ENCODE measurements at places on chromosomes 5 and 9.

GRCh38 chr5:120151181-120151580, 312.9 kb upstream of the PRR16 start:
- DNase-seq: no peak

- no peak for DNase-seq
Observed at GRCh38 chr5:91109634-91110033, 273.5 kb downstream of the ARRDC3 start.

DNA sequence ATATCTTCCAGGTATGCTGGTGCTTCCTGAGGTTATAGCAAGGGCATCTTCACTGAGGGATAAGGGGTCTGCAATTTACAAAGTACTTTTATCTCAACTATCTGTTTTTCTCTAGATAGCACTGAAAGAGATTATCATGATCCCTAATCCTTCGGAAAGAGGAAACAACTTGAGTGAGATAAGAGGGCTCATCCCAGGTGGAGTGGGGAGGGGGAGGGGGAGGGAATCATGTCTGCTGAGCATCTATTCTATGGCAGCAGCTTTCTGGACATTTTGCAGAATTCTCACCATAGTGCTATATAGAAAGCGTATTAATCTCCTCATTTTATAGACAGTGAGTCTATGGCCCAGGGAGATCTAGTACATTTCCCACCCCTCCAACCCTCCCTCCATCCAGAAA, 5.9 kb downstream of the TNFSF15 start:
- no peak for DNase-seq

GRCh38 chr9:95506428-95506677, 10.4 kb downstream of the PTCH1 start:
- DNase-seq: no peak

DNA sequence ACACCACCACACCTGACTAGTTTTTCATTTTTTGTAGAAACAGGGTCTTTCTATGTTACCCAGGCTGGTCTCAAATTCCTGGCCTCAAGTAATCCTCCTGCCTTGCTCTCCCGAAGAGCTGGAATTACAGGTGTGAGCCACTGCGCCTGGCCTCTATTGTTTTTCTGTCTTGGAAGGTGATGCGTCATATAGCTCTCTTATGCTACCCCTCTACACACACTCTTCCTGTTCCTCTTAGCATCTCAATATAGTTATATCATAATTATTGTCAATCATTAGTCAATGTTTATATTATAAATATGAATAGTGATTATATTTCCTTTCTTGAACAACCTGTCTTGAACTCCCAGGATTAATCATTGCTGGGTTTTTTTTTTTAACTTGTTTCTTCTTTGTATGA, 7.3 kb downstream of the PKD2L2 start:
- no peak for DNase-seq

DNA sequence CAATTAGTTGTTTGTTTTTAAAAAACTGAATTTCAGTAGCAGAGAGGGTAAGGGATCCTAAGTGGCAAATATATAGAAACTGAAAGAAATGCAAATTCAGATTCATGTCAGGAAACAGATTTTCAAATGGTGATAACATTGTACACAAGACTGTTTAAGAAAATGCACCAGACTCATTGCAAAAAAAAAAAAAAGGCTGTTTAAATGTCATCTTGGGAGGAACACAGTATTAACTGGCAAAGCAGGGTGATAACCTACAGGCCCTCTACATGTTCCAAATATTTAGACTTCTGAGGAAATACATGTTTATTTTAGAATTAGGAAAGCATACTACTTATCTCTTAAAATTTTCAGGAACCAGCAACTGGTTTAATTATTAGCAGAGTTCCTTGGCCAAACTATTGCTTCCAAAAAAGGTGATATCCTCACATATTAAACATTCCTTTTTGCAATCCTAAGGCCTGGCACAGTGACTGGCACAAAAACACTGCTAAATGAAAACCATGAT, 114.5 kb downstream of the TSSK1B start:
- no peak for DNase-seq

GRCh38 chr9:120889606-120890271, 12.8 kb upstream of the PHF19 start:
- DNase-seq: no peak

GRCh38 chr5:141843156-141843927, 34.9 kb downstream of the PCDH1 start:
- DNase-seq: no peak

GRCh38 chr5:126982202-126982601, 48.2 kb downstream of the MARCHF3 start:
- no peak for DNase-seq

DNA sequence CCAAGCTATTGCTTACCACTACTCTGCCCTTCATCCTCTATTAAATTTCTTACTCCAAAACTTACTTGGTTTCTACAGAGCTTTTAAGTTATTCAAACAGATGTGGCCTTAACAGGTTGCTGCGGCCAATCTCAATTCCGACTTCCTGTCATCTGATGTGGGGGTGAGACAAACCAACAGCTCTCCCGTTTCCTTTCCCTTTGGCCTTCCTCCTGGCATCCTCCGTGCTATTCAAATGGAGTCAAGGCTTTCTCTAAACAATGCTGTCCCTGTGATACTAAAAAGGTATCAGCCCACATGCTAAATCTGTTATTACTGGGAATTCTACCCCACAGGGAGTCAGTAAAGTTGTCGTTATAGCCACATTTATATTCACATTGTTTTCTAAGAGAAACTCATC, 11.8 kb downstream of the RBM18 start:
- no peak for DNase-seq

GRCh38 chr5:31770132-31770720, 131.3 kb downstream of the PDZD2 start:
- DNase-seq: no peak

DNA sequence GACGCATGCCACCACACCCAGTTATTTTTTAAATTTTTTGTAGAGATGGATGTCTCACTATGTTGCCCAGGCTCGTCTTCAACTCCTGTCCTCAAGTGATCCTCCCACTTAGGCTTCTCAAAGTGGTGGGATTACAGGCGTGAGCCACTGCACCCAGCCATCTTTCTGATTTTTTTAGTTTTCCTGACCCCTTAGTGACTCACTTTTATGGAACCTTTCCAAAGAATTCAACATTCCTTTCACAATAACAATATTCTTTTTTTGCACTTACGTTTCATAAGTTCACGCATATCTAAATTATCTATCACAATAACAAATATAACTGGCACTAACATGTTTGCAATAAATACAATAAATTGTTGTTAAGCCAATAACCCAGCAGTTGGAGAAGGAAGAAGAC, 8.5 kb downstream of the ELOVL7 start:
- no peak for DNase-seq

DNA sequence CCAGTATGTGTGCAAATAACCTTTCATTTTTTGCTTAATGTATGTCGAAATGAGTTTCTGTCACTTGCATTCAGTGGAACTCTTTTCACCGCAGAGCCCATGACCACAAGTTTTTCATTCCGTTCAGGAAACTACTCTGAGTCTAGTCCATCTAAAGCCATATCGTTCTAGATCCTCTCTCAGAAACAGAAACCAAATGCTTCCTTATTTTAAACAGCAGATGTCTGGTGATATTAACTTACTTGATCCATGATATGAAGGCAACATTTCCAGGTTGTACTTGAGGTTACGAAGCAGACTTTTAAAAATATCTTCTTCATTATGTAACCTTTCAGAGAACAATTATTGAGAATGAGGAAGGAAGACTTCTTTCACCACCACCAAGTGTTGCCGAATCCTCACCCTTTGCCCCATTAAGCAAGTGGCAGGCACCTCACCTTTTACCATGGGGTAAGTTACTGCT, 72.4 kb upstream of the GNAQ start:
- no peak for DNase-seq

- no peak for DNase-seq
Observed at GRCh38 chr9:93491593-93492232, 38.3 kb upstream of the FAM120AOS start.

- no peak for DNase-seq
Observed at GRCh38 chr5:3392306-3392939, 203.2 kb upstream of the IRX1 start.

DNA sequence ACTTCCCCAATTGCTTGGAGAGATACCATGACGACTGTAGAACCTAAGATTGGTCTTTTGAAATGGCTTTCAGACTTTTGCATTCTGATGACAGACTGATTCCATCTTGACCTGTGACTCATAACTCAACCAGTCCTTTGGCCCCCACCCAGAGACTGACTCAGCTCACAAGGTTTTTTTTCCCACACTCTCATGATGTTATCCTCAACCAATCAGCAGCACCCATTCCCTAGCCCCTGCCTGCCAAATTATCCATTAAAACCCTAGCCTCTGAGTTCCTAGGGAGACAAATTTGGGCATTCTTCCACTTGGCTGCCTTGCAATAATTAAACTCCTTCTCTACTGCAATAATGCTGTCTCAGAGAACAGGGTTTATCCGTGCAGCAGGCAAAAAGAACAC, 1263.3 kb upstream of the CDH9 start:
- DNase-seq: no peak

GRCh38 chr9:13278023-13278367, 1.5 kb downstream of the MPDZ start:
- DNase-seq: no peak

DNA sequence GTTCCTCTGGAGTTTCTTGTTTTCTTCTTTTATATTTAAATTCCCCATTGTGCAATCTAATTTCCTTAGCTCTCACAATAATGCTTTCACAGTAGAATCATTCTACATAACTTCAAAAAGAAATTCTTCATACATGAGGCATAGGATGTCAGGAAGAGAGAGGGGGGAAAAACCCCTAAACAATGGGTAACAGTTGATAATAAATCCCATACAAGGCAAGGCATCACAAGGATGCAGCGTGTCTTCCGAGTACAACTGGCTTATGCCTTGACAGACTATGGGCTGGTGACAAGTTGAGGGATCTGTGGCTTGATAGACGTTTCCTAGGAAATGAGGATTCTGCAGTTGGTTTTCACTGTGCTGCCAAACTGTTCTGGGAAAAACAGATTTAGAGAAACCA, 247.4 kb downstream of the ARL15 start:
- DNase-seq: no peak

DNA sequence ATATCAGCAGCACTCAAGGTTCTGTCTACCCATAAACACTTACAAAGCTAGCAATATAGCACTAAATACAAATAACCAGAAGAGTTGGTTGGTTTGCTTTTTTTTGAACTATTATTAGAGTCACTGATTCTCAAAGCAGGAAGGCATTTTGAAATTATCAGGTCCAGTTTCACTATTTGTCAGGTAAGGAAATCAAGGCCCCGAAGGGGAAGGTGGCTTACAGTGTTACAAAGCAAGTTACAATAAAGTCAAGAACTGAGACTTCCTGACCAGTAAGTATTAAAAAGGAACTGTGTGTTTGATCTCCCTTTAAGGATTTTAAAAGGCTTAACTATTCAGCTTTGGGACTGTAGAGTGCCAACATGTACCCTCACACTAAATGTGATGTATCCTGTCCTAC, 10.8 kb downstream of the C5orf15 start:
- DNase-seq: no peak

GRCh38 chr5:138096363-138096762, 12.5 kb downstream of the WNT8A start:
- DNase-seq: no peak

DNA sequence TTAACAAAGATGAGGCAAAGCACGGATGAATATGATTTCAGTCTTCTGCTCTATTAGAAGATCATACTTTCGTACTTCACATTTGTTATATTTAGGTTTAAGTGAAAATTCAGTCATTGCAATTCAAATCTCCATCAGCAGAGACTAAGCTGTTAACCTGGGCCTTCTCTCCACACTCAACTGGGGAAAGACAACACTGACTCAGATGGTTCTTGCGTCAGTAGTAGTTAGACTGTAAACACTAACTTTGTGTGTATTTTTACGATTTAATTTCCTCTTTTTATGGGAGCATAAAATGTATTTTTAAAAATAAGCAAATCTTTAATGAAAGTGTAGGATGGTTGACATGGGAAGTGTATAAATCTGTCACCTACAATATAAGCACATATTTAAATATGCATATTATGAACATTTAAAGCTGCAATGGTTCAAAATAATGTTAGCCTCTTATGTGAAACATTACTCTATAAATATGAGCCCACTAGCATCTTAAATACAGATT, 42.7 kb upstream of the ZNF608 start:
- DNase-seq: no peak

- no peak for DNase-seq
Observed at GRCh38 chr5:54669285-54669684, 151.7 kb downstream of the SNX18 start.

DNA sequence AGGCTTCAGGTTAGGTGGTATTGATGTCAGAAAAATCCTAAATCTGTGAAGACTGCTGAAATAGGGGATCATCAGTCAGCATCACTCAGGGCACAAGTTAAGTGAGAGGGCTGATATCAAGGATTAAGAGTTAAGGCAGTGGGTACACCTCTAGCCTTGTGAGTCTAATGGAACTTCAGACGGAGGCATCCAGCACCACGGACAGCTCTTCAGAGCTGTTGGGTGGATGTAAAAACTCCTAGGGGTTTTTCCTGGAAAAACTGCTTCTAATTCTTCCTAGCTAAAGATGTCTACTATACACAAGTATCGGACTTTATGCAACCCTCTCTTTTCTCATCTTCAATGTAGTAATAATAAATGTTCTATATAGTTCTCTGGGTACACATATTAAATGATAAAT, 165.9 kb downstream of the SH3GL2 start:
- no peak for DNase-seq

DNA sequence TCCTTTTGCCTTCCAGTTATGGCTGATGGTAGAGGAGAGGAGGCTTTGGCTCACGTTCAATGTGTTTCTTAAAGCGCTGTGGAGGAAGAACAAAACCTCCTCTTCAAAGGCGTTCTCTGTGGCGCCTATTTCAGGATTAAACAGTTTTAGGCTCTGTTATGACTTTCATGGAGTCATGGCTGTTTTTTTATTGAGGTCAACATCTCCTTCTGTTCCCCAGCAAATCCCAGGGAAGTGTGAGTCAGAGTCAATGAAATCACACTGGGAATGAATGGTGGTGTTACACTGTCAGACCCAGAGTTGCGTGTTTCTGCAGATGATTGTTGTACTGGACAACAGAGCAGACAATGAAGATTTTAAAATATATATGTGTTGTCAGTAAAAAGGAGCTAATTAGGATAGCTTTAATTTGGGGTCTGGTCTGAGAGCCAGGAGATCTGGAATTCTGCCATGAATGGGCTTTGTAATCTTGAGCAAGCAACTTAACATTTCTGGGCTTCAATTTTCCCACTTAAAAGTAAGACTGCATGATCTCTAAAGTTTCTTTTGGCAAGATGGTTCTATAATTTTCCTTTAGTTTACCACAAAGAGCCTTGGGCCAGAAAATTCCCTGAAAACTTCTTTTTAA, 240.7 kb downstream of the CSNK1G3 start:
- DNase-seq: no peak

DNA sequence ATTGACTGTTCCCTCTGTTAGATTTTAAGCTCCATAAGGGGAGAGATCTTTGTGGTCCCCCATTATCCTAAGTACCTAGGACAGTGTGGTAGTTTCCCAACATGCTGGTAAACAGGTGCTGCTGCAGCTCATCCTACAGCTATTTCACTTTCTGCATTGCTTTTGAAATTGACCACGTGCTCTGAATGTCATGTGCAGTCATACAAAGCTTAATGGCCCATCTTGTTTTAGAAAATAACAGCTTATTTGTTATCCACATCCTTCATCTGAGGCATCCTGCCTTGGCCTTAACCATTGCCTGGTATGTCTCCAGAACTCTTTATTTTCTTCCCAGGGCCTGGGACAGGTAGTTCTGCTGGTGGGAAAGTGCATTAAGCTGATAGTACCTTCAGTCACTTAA, 14.7 kb downstream of the PIK3R1 start:
- no peak for DNase-seq

Data from activated CD8-positive, alpha-beta memory T cell treated with anti-CD3 and anti-CD28 coated beads, Interleukin-2, amount 50 U/mL, for 48 hours (primary cell).